Hepatic stellate cell (primary cell): ENCODE measurements at places on chromosomes 7 and 10.

- DNase-seq = peak; percentile 37
These were observed 455.3 kb downstream of the REEP3 start for GRCh38 chr10:63976538-63976937.

DNA sequence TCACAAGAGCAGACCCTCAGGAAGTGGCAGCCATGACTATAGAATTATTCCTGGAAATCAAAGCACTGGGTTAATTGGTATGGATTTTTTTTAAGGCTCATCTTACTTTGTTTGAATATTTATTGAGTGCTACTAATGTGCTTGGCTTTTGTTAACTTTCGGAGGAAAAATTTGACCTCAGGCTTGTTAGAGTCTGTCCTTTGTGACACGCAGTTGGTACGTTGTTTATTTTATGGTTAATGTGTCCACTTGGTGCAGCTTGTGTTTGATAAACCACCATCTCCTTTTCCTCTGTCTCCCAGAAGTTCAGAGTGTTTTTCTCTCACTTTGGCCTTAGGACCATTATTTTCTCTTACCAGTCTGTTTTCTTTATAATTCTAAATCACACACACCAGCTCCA is 268.6 kb downstream of the SDK1 start:
- DNase-seq = no peak

DNA sequence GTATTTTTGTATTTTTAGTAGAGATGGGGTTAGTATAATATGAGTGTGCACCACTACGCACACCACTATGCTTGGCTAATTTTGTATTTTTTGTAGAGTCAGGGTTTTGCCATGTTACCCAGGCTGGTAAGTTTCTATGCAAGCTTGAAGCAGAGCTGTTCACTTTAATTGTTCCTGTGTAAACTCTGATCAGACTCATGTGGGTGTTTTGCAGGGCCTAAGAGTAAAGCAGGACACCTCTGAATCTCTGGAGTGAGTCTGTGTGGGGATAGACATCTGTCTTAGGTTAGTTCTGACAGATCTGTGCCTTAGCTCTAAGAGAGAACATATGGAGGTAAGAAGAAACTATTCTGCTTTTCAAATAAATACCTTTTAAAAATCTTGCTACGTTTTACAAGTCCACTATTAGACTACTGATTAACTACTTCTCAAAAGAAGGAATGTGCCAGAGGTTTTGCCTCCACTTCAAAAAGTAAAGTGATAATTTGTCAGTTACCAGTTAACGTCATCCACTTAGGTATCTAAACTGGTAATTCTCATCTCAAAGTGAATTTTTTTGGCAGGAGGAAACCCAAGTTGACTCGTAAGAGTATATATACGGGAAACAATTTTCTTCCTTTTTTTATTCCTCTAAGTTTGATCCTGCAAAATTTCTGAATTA is 1.1 kb downstream of the COL17A1 start:
- no peak for DNase-seq

GRCh38 chr7:128434413-128435326 is 21.0 kb upstream of the HILPDA start:
- no peak for DNase-seq

GRCh38 chr10:35236739-35237138 is 99.6 kb upstream of the CCNY start:
- peak; percentile 24 for DNase-seq

- no peak for DNase-seq
These were observed 47.1 kb downstream of the MTURN start for GRCh38 chr7:30181736-30182522.

GRCh38 chr10:132001238-132001972 is 19.7 kb upstream of the BNIP3 start:
- DNase-seq = no peak

- no peak for DNase-seq
These were observed 11.5 kb upstream of the KLRG2 start for GRCh38 chr7:139494835-139495579.

- DNase-seq = peak; percentile 15
These were observed 2.8 kb downstream of the SEC31B start for GRCh38 chr10:100516847-100517246.

DNA sequence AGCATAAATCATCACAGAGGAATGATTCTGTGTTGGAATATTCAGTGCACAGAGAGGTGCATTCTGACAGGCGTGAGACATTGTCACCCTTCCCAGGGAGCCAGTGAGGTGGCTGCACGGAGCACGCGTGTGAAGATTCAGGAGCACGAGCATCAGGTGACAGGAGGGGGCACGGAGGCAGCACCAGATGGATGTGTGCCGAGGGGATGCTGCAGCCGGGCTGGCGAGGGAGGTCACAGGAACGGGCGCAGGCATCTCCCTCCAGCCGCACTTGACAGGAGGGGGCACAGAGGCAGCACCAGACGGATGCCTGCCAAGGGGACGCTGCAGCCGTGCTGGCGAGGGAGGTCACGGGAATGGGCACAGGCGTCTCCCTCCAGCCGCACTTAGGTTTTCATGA is 66.5 kb downstream of the DIP2C start:
- no peak for DNase-seq

GRCh38 chr7:140778975-140779374 is 82.5 kb downstream of the NDUFB2 start:
- DNase-seq = no peak

DNA sequence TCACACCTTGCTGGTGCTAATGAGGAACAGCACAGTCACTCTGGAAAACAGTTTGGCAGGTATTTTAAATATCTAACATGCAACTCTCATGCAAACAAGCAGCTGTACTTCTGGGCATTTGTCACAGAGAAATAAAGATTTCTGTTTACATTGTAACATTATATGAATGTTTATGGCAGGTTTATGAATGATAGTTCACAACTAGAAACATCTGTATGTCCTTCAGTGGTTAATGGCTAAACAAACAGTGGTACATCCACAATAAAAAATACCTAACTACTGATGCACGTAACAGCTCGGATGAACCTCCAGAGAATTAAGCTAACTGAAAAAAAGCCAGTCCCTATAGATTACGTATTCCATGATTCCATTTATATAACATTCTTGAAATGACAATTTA is 109.6 kb downstream of the GPR37 start:
- DNase-seq = no peak

DNA sequence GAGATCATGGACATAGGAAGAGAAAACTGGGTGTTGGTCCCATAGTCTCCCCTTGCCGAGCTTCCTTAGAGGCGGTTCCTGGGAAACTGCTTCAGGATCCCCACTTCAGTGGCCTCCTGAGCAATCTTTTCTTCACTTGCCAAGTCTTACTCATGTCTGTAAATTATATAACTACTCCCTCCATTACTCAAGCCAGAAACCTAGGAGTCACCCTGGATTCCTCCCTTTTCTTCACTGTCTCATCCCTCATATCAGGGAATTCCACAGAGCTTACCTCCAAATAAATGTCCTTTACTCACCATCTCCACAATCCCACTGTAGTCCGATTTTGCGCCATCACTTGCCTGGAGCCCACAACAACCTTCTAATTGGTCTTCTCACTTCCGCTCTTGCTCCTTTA is 29.1 kb upstream of the TRUB1 start:
- no peak for DNase-seq
